Posterior cingulate gyrus (tissue), 11 donors: ENCODE measurements at places on chromosomes 2 and 18.

- no peak for DNase-seq
Observed at GRCh38 chr2:172409042-172409441, 18.3 kb upstream of the ITGA6 start.

GRCh38 chr2:134665727-134666506 is 52.9 kb downstream of the TMEM163 start:
- no peak for DNase-seq

DNA sequence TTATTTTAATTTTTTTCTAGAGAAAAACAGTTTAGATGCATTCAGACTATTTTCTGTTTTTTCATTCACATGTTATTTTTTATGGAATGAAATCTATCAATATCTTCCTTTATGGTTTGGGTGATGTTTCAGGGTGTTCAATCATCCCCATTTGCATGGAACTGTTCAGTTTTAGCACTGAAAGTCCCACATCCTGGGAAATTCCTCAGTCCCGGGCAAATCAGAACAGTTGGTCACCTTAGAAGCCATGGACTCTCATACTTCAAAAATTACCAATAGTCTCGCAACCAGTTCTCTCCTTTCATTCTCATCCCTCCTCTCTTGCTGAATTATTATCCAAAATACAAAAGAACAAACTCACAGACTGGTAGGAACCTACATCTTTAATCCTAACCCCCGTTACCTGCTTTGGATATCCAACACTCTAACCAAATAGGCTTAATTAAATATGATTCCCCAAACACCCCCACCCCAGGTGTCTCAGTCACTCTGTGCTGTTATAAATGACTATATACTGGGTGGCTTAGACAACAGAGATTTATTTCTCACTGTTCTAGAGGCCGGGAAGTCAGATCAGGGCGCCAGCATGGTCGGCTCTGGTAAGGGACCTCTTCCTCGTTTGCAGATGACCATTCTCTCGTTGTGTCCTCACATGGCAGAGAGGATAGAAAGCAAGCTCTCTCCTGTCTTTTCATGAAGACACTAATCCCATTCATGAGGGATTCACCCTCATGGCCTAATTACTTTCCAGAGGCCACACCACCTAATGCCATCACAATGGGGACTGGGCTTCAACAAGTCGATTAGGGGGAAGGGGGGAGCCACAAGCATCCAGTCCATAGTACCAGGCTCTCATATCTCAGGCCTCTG is 57.7 kb upstream of the SLC1A4 start:
- no peak for DNase-seq

DNA sequence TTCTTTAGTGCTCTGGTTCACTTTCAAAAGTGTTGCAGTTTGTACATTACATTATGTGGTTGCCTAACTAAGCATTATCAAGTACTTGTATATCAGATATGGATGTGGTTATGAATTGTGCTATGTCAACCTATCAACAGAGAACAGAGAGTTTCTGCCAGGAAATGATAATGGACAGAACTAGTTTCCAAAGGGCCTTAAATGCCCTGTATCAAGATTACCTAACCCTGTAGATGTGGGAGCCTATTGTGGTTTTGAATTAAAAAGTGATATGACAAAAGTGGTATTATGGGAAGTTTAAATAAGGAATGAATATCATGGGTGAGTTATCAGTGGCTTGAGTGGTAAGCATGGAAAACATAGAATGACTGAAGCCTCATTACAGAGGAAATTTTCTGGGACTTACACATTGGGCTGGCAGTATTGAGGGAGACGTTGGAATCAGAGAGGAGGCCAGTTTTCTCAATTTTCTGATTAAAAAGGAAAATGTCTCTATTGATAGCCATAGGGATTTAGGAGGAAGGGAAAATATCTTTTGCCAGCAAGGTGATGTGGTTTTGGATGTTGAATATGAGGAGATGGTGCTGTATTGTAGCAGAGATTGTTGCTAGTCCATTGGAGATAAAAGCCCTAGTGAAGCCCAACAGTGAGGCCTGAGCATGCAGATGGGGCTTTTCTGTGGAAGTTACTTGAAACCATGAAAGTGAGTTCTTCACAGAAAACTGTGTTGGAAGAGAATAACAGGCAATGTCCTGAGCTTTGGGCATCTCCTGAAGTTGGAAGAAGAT is 140.7 kb downstream of the TTC27 start:
- no peak for DNase-seq

DNA sequence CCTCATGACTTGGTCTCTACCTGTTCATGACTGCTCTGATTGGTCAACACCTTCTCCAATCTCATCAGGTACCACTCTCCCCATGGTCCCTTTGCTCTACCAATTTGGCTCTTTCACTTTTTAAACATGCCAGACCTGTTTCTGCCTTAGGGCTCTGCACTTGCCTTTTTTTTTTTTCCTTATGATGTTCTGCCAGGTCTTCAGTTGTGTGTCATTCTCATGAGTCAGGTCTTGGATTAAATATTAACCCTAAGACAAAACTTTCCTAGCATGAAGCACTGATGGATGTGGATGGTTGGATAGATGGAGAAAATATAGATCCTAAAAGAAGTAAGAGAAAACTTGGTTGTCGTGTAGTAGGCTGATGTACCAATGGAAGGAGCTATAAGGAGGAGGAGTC is 219.3 kb downstream of the TTC32 start:
- DNase-seq, result no peak

- DNase-seq, result no peak
Observed at GRCh38 chr2:207867056-207867455, 97.3 kb upstream of the FZD5 start.

GRCh38 chr2:233857511-233858141 is 3.3 kb upstream of the HJURP start:
- DNase-seq, result no peak

- DNase-seq, result no peak
Observed at GRCh38 chr2:121211251-121211650, 73.8 kb downstream of the TFCP2L1 start.

- DNase-seq, result no peak
Observed at GRCh38 chr2:53474914-53475313, 292.7 kb upstream of the CHAC2 start.
